ENCODE measurements at places on chromosomes 1 and 21.

DNA sequence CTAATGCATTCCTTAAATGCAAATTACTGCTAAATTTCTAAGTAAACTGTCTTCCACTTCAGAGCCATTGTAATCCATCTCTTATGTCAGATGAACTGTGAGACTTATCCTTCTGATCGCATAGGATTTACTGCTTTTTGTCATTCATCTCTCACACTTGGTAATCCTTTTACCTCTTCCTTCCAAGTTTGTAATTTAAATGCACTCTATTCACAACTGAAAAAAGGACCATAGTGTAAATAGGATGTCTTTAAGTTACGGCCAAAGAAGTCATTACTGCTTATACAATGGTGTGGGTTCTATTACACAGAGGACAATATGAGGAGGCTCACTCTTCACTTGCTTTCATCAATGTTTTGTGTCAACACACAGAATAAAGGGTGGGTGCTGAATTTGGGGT is 393.3 kb downstream of the PTBP2 start:
- DNase-seq: no peak

GRCh38 chr21:27045281-27045985 is 78.5 kb upstream of the ADAMTS5 start:
- no peak for DNase-seq

- DNase-seq: peak; percentile 86
Measured at GRCh38 chr1:234186037-234186688, 187.1 kb upstream of the COA6 start.

DNA sequence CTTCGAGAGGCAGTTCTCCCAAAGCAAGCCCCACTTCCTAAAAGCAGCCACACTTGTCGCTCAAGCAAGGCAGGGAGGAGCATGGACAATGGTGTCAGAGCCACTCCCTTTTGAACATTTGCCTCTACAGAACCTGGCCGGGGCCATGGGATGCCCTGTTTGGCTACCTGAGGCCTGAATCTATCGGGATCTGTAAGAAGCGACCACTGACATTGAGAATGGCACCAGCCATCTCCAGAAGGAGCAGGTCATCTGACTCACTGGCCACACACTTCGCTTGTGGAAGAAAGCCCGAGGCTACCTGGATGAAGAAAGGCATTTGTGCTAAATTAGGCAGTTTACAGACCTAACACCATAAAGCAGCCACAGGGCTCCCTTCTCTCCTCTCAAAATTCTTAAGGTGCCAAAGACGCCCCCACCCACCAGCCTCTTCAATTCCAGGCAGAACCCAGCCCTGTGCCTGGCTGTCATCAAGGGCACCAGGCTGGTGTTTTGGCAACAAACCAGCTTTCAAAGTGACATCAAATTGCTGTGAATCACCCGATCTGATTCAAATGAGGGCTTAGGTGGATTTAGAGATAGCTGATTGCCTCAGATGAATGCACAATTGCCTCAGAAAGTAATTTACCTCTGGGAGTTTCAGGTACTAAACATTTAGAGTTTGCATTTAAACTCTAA is 104.8 kb downstream of the ETS2 start:
- no peak for DNase-seq

DNA sequence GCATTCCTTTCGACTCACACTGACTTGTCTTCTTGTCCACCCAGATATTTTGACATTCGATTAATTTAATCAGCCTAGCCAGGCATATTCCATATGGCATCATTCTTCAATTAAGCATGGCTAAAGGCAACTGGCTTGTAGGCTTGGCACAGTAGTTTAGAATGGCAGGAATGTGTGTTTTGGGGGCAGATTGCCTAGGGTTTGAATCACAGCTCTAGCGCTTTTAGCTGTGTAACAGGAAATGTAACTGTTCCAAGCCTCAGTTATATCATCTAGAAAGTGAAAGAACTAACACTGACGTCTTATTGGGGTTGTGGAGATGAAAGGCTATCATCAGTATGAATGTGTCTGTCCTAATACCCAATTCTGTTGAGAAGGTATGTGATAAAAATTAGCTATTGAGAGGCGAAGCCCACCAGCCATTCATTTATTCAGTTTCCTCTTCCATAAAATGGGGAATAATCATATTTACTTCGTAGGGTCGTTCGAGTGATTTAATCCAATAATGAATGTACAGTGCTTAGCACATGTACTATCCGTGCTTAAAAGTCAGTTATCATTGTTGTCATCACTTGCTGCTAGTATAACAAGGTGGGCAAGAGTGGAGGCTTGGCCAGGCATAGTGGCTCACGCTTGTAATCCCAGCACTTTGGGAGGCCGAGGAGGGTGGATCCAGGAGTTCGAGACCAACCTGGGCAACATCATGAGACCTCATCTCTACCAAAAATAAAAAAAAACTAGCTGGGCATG is 41.6 kb upstream of the GRHL3 start:
- DNase-seq: peak; percentile 87

GRCh38 chr21:33202464-33203363 is 27.0 kb upstream of the IFNAR2 start:
- DNase-seq: peak; percentile 7

DNA sequence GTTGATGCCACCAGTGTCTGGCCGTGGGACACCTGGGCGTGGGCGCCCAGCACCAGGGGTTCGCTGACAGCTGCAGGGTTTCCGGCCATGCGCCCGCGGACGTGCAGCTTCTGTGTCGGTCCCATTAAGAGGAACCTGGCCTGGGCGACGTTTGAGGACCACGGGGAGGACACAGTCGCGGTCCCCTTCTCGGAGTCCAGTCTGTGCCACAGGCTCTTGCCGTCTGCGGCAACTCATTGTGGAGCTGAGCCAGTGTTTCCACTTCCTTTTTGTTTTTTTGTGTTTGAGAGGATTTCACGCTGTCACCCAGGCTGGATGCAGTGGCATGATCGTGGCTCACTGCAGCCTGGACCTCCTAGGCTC is 1.6 kb upstream of the C1orf159 start:
- DNase-seq: no peak

DNA sequence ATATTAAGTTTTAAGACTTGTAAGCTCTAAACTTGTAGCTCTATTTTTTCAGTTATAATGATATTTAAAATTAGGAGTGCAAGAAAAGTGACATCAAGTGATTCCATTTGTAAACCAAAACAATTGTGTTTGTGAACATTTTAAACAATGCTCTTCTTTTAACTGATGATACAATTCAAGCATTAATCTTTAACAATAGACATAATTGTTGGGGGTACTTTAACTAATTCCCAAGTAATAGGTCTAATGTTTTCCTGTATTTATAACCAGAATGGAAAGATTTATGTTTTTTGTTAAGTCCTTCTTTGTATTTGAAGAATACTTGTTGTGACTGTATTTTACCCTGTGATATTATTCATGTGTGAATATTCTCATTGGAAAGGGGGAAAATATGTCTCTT is 6.8 kb downstream of the ATG4C start:
- DNase-seq: no peak

GRCh38 chr1:222095606-222096475 is 354.0 kb upstream of the DUSP10 start:
- no peak for DNase-seq

Measured in NCI-H226 (cell line).